ENCODE measurements at places on chromosomes 2 and 18.

DNA sequence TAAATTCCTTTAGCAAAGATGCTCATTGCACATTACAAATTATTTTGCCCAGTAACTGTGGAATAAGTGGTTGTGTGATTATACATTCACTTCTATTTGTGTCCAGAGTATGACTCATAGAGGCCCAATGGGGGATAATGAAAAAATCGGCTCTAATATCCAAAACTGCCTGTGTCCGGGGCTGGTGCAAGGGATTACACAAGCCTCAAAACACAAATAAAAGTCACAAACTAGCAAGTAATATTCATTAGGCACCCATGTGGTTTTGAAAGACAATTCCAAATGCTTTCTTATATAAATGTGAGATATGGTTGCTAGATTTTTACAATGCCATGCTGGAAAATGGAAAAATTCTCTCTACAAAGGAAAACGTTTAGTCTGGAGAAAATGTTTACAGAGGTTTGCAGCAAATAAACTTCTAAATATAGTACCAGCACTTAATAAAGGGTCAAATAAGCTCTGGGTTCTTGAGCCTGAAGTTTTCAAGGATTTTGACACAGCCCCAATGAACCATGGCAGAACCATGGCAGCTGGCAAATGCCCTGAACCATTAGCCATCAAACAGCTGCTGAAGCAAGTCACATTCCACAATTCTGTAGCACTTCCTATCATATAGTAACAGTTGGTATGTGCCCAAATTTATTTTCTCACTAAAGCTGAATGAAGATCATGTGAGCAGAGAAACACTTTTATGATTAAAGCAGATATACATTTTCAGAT is 40.5 kb downstream of the IRS1 start:
- no peak for DNase-seq

DNA sequence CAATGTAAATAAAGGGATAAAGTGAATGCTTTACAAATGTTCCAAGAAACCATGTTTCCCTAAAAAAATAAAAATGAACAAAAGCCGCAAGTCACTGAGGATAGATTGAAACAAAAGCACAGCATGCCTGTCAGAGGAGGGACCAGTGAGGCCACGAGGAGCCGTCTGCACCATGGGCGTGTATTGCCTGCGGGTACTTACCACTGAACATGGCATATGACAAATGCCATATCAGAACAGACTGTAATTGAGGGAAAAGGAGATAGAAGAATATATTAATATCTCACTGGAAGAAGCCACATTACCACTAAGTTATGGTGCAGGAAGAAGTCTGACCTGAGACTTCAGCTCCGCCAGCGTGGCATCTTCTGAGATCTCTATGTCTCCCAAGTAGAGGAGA is 75.8 kb downstream of the USP40 start:
- no peak for DNase-seq

DNA sequence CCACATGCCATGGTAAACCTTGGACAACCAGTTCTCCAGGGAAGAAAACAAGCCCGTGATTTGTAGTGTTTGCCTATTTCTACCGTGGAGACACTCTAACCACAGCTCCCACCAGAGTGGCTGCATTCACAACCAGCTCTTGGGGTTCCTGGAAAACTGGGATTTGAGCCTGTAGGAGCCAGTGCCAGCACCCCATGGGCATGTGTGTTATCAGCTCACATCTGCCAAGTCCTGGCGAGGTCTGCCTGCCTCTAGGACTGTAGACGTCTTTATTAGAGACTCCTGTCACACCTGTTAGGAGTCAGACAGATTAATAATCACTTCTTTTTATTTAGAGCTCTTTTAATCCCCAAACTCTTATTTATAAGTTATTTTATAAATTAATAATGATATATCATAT is 41.0 kb downstream of the INPP5D start:
- DNase-seq = no peak

DNA sequence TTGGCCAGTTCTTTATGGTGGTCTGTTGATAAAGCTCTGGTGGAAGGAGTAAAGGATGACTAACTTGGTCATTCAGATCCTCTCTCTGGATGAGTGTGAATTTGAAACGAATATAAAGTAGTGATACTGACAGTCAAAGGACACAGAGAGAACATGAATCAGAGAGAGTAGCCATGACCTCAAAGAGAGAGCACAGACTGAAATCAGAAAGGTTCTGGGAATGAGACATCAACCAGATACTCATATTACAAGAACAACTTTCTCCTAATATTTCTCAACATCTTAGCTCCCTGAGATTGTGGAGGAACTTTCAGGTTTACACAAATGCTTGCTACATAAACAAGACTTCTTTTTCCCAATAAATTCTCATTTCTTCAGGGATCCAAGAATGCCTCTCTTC is 849.1 kb upstream of the CHAC2 start:
- DNase-seq = no peak

- no peak for DNase-seq
Measured at GRCh38 chr2:237099804-237100203, 14.1 kb downstream of the COPS8 start.

GRCh38 chr2:25749676-25750075 is 76.3 kb upstream of the DTNB start:
- DNase-seq = no peak

GRCh38 chr2:237691029-237691907 is 63.9 kb downstream of the LRRFIP1 start:
- no peak for DNase-seq

DNA sequence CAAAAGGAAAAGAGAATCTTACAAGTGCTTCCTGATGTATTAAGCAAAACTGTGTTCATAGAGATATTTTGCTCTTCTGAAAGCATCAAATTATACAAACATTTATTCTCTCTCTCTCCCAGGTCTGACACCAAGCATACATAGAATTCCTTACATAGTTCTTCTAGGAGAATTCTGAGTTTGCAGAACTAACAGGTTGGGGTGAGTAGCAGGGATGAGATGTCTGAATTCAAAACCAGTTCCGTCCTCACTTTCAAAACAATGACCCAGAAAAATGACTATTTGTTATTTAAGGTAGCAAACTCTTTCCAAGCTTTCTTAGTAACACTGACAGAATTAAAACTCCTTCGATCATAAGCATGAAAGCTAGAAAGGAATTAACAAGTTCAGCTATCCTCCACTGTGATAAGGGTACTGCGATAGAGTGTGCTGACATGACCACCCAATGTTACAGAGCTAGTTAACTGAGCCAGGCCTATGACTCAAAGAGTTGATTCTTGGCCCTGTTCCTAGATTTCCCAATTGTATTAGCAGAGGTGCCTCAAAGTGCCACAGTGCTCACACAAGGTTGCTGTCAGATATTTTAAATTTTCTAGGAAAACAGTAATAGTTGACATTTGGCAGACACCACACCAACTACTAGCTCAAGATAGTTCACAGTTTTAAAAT is 85.8 kb upstream of the SETBP1 start:
- no peak for DNase-seq

GRCh38 chr2:127610561-127610960 is 35.4 kb upstream of the GPR17 start:
- no peak for DNase-seq
